IPS-NIHi11 (cell line): ENCODE measurements at places on chromosomes 4 and X.
A peak's percentile ranks its signal among the peaks of the same experiment; 100 is the strongest.

GRCh38 chr4:123361195-123361861 lies 35.3 kb upstream of the SPRY1 start:
- no peak for DNase-seq

GRCh38 chr4:77232653-77233052 lies 75.6 kb downstream of the CCNG2 start:
- DNase-seq: no peak

DNA sequence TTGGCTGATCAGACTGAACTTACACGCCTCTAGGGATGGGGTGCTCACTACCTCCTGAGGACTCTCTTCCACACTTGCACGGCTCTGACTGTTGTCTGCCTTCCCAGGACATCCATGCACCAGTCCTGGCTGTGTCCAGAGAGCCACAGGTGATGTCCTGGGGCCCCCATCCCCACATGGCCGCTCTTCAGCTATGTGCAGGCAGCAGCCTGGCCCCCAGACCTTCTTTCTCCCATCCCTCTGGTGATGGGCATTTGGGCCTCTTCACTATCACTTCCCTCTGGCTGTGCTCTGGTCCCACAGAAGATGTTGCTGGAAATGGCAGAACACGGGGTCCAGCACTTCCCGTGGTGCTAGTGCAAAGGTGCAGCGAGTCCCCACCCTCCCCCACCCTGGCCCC lies 40.9 kb upstream of the HMX1 start:
- DNase-seq: peak; percentile 2

DNA sequence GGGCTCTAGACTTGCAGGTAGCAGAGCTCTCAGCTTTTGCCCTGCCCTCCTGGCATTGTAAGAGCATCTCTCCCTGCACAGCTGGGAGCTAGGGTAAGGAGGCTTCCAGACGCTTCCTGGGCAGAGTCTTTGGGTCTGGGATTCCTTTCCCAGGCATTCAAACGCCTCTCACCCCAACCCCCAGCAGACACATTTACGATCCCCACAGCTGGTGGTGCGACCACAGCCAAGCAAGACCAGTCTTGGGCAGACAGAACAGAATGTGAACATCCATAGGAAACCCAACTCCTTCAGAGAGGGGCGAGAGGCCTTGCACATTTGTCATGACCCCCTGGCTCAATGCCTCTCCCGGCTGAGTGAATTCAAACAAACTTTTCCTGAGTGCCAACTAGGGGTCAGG lies 38.1 kb upstream of the CD99L2 start:
- DNase-seq: no peak

- DNase-seq: no peak
These were observed 29.4 kb upstream of the KLHL2 start for GRCh38 chr4:165177725-165178666.
